RWPE2 (cell line): ENCODE measurements at places on chromosomes 13 and 19.

DNA sequence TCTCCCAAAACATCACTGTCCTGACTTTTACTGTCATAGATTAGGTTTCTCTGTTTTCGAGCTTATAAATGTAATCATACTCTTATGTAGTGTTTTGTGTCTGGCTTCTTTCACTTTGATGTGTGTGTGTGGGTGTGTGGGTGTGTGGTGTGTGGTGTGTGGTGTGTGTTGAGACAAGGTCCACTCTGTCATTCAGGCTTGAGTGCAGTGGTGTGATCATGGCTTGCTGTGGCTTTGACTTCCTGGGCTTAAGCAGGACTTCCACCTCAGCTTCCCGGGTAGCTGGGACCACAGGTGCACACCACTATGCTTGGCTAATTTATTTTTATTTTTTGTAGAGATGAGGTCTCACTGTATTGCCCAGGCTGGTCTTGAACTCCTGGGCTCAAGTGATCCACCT lies 59.6 kb downstream of the PDS5B start:
- DNase-seq, result no peak

GRCh38 chr13:82713687-82714405 lies 1168.4 kb downstream of the SLITRK1 start:
- no peak for DNase-seq

GRCh38 chr19:32869369-32869965 lies at the start of gene SLC7A9:
SLC7A9 (minus strand) TSS chr19:32869767; CDS start chr19:32868534, 1,233 bp downstream.
- no peak for DNase-seq

- no peak for DNase-seq
Observed at GRCh38 chr13:71606818-71607217, 260.2 kb downstream of the DACH1 start.

- no peak for DNase-seq
Observed at GRCh38 chr13:110170882-110171281, 136.1 kb downstream of the COL4A1 start.

DNA sequence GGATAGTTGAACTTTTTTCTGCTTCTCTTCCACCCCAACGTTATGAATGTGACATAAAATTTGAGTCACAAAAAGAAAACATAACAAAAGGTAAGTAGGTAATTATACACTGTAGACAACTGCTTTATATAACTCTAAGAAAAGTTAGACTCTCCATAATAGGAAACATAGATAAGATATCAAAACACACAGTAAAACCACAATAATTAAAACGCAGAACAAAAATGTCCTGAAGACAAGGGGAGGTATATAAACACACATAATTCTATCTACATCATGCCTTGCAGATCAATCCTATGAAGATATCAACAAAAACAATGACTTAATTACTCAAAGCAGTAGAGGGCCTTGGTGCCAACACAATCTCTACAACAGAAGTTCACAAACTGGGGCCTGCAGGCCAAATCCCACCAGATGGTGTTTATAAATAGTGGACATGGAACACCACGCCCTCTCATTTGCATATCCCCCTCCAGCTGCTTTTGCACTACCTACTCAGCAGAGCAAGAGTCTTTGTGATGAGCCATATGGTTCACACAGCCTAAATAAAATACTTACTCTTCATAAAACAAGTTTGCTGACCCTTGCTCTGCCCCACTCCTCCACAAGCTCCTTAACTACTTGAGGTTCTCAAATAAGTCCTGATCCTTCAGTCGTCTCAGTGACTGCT lies 254.7 kb downstream of the KLF12 start:
- DNase-seq, result no peak

DNA sequence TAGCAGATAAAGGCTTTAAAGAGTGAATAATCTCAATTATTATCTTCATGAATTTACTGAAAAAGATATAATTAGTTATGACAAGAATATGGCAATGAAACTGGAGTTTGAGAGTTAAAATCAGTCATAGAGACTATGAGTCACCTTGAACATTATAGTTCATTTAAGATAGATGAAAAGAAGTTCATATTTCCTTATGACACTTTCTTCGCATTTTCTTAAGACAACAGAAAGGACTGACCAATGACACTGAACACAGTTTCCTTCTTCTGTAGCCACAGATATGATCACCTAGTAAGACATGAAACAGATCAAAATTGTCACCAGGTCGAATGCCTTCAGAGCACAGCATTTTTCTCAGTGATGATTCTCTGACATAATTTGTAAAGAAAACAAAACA lies 202.1 kb downstream of the KLF12 start:
- no peak for DNase-seq

- DNase-seq, result no peak
Observed at GRCh38 chr19:7152568-7152967, 83.1 kb downstream of the ZNF557 start.

GRCh38 chr19:41960973-41961372 lies 1.9 kb upstream of the RABAC1 start:
- no peak for DNase-seq

DNA sequence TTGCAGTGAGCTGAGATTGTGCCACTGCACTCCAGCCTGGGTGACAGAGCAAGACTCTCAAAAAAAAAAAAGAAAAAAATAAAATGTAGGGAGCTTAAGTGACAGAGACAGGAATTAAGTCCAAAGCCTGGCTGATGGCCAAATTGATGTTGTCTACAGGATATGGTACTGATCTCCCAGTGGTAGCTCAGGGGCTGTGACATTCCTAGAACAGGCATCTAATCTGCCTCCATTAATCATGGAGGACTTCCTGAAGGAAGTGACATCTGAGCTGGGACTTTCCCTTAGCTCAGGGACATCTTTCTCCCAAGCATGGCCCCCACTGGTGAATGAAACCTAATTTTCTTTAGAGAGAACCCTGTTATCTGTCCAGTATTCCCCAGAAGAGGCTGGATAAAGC lies 11.4 kb upstream of the EDDM13 start:
- no peak for DNase-seq

DNA sequence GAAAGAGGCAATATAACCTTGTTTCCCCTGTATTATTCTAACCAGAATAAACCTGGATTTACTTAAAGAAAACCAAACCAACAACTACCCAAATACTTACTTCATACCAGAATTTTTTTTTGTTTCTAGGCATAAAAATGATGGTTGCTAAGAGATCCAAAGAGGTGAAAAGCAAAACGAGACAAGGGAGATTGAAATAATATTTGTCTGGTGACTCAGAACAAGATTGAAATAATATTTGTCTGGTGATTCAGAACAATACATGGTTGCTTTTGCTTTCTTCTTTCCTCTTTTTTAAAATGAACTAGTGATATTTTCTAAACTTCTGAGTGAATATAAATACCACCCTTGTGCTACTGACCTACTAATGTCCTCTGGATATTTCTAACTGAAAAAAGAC lies 592.9 kb downstream of the KCTD12 start:
- DNase-seq, result no peak

- no peak for DNase-seq
Observed at GRCh38 chr13:43134868-43135267, 111.5 kb downstream of the DNAJC15 start.

GRCh38 chr13:80430561-80430960 lies 89.6 kb upstream of the SPRY2 start:
- DNase-seq, result no peak

DNA sequence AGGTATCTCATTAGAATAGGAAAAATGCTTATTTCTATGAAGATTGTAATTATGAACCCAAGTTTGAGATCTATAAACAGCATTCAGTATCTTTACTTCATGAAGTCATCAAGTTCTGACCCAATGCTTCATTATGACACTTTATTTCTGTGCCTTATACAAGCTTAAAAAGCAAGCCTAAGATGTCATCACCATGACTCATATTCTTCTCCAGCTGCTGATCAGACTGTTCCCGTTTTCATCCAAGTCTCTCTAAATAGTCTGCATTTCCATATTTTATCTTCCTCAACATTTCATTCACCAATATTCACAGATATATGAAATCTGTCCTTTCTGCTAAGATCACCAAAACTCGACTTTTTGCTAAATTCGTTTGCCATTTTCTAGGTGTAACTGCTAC lies 1247.2 kb upstream of the PRR20A start:
- DNase-seq, result no peak

DNA sequence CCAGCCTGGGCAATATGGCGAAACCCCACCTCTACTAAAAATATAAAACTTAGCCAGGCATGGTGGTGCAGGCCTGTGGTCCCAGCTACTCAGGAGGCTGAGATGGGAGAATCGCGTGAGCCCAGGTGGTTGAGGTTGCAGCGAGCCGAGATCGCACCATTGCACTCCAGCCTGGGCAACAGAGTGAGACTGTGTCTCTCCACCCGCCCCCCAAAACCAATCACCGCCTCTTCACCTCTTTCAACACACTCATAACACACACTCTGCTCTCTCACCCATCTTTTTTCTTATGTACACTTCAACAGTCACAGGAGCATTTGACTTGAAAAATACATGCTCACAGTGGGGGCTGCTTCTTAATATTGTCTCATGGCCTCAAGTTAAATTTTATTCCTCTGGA lies 76.8 kb downstream of the ESD start:
- DNase-seq, result no peak

DNA sequence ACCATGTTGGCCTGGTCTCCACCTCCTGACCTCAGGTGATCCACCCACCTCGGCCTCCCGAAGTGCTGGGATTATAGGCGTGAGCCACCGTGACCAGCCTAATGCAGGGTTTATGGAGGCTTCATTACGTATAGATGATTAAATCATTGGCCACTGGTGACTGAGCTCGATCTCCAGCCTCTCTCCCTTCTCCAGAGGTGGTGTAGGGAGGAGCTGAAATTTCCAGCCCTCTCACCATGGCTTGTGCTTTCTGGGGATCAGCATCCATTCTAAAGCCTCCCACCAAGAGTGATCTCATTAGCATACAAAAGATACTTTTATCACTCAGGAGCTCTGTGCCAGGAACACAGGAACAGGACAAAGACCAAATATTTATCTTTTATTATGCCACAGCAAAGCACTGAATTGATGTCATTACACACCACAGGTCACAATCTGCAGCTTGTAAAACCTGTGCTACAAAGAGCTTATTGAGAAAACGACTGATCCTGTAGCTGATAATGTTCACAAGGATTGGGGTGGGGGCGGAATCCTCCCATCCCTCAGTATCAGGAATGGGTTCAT lies 32.4 kb downstream of the RHPN2 start:
- no peak for DNase-seq

DNA sequence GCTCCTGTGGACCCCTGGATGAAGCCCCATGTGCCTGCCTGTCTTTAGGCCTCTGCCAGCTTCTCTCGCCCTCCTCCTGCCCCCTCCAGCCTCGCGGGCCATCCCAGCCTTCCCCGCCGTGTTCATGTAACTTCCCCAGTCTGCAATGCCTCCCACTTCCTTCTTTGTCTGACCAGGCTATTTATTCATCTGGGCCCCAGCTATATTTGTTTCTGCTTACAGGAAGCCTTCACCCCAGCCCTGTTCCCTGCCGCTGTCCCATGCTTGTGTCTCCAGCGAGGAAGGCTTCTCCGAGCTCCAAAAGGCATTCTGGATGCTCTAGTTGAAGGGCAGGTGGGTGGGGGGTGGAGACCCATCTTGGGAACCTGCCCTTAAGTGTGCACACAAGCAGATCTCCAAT lies 7.9 kb upstream of the C3 start:
- no peak for DNase-seq

GRCh38 chr13:24038841-24039330 lies 121.6 kb upstream of the SPATA13 start:
- DNase-seq, result no peak

DNA sequence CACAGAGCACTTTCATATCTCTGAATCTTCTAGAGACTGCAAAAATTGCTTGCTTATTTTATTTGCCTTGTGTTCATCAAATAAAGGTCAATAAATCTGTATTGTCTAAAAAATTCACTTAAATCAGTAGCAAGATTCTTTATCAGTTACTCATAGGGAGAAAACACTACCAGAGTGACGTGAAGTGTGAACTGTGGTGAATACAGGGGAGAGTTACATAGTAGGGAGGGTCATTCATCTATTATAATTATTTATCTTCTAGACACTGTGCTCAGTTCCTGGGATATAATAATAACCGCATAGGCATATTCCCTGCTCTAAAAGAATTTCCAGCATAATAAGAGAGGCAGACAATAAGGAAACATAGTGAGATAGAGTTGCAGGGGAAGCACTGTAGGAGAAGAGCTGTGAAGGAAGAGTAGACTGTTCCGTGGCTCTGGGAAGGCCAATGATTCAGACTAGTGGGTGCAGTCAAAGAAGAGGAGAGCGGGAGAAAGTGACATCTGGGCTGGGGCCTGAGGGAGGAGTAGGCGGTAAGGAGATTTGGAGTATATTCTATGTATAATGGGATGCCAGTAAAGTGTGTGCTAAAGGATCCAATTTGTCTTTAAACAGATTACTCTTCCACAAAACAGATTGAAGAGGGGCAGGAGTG lies 84.0 kb upstream of the TDRD3 start:
- DNase-seq, result no peak

GRCh38 chr19:52464798-52465470 lies 11.6 kb downstream of the ZNF578 start:
- no peak for DNase-seq

GRCh38 chr19:35419046-35419445 lies 29.0 kb upstream of the FFAR2 start:
- DNase-seq, result no peak

- DNase-seq, result no peak
Observed at GRCh38 chr13:57128909-57129308, 11.8 kb upstream of the PRR20A start.

GRCh38 chr13:20506696-20507095 lies 19.0 kb downstream of the CRYL1 start:
- DNase-seq, result no peak

GRCh38 chr13:58119351-58119750 lies 487.8 kb downstream of the PCDH17 start:
- DNase-seq, result no peak

DNA sequence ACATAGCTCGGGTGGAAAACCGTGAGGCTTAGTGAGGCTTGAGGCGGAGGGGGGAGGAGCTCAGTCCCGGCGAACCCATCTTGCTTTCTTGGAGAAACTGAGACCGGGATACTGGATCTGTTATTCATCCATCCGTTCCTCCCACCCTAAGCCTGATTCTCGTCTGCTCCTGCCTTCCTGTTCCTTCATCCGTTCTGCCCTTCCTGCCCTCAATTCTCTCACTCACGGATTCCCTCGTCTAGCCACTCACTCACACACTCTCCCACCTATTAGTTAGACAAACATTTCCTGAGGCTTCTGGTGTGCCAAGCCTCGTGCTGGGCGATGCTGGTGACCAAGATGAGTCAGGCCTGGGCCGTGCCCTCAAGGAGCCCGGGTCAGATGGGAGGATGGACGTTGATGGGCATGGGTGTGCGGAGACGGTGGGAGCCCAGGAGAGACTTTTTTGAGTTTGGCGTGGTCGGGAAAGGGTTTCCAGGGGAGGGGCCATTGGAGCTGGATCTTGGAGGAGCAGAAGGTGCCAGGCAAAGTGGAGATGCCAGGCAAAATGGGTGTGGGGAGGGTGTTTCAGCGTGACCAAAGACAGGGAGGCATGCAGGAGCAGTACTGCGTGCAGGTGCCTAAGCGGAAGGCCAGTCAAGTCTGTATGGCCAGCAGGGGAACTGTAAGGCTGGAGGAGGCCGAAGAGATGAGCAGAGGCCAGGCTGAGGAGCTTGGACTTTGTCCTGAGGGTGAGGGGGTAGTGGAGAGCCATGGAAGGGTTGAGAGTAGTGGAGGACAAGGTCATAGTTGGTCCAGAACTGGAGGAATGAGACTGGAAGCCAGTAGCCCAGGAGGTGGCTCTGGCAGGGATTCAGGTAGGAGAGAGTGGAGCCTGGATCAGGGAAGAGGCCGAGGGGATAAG lies 7.4 kb upstream of the CNFN start:
- DNase-seq, result no peak
